ENCODE measurements at places on chromosomes 7 and 10.

DNA sequence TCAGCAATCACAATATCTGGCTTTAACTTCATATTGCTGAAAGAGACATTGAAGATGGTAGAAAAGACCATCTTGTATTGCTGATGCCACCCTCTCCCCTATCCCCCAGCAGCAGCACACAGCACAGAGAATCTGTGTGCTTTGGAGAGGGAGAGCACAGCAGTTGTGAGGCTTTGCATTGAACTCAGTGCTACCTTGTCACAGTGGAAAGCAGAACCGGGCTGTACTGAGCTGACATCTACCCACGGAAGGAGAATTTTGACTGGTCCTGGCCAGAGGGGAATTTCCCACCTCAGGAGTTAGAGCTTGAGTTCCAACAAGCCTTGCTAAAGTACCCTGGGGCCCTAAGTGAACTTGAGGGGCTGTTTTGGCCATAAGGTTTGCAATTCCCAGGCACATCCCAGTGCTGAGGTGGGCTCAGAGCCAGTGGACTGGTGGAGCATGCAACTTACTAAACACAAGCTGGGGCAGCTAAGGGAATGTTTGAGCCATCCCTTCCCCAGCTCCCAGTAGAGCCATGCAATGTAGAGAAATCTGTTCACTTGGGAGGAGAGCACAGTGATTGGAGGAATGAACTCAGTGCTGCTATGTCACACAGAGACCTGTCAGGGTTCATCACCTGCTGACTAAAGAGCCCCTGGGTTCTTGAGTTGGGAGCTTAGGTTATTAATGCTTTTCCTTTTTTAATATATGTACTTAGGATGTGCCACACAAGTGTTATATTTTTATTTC lies 62.1 kb downstream of the OR13A1 start:
- DNase-seq, result no peak

GRCh38 chr7:138752518-138753149 lies 45.2 kb upstream of the TMEM213 start:
- DNase-seq, result peak; percentile 96

DNA sequence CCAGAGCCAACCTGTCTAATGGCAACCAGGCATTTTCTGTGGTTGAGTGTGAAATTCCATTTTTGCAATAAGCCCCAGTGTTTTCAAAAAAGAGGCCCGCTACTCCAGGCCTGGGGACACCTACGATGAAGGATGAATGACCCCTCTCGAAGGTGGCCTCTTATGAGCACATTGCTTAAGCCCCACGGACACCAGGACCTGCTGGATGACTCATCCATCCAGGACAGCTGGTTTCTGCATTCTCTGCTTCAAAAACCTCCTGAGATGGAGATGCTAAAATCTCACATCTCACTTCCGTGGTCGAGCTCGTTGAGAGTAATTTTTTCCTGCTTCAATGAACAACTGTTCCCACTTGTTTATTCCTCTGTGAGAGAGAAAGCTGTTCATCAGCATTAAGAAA lies 150.2 kb upstream of the FZD8 start:
- DNase-seq, result no peak

DNA sequence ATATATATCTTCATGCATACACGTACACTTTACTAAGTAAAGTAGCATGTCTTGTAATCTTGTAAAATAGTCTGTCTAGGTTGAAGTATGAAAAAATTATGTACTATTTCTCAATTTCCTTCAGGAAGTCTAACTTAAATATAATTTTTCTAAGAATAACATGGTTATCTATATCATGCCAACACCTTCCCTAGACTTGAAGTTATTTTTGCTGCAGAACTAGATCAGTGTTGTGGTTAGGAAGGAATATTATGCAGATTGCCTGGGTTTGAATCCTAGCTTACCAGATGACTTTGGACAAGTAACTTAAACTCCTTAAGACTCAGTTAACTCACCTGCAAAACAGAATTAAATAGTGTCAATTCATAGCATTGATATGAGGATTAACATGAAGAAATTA lies 142.2 kb upstream of the SEMA3A start:
- DNase-seq, result no peak

DNA sequence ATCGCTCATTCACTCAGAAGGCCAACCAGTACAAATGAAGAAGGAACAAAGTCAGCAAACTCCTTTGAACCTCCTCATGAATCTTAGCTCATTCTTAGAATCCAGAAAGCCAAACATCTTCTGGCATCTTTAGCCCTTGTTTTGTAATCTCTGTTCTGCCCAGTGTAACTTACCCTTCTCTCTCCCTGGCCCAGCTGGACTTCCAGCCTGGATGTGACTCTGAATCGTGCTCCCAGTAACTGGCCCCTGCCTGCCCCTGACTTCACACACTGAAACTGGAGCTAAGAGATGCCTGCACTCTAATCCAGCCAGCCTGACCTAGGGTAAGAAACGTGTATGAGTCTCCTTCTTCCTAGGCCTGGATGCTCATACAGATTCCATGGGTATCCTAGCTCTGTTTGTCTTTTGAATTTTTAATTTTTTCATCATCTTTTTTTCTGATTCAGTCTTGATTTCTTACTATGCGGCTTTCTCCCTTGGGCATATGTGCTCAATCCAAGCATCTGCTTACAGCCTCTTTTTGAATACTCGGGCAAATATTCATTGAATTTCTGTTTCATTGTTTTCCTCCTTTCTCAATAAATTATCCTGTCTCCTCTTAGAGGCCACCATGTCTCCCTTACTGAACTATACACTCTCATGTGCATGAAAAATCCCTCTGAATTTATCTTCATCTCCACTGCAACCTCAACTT lies 845.6 kb upstream of the AUTS2 start:
- no peak for DNase-seq

DNA sequence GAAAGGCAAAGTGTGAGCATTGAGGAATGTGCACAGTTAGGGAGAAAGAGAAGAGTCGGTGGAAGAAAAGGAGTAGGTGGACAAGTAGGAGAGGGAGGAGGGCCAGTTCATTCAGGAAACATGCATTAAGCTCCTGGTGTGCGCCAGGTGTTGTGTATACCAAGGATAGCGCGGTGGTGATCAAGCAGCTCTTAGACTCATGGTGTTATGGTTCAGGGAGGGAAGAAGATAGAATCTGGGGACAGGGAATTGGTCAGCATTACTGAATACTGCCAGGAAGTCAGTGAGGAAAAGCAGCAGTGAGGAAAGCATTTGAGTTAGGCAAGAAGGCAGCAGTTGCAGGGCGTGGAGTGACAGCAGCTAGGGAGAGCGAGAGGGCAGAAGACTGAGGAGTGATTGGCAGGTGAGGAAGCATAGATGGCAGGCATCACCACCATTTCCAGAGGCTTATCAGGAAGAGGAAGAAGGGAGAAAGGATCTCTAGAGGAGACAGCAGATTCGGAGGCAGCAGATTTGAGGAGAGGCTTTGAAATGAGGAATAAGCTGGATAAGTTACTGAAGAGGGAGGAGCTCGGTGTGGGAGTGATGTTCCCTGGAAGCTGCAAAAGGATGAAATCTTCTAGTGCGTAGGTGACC lies 265.6 kb downstream of the GFRA1 start:
- no peak for DNase-seq

Data from CD4-positive, alpha-beta T cell treated with Interleukin-17A for 1 hour (primary cell).